Activated CD8-positive, alpha-beta T cell treated with anti-CD3 and anti-CD28 coated beads for 36 hours (primary cell): ENCODE measurements at places on chromosomes 5 and 9.

DNA sequence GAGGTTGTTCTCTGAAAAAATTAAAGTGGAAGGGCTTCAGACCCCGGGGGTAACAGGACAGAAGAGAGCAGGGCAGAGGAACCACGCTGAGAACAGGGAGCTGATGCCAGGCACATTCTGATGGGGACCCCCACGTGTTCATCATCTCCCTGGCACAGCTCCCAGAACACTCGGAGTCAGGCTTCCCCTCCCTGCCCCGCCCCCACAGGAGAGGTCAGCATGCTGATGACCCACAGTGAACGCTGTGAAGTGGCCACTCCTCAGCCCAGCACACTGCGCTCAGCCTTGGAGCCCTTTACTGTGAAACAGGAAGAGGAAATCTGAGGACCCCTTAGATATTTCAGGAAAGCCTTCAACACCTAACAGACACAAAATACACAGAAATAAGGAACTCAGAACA is 16.4 kb downstream of the RETREG1 start:
- no peak for DNase-seq

DNA sequence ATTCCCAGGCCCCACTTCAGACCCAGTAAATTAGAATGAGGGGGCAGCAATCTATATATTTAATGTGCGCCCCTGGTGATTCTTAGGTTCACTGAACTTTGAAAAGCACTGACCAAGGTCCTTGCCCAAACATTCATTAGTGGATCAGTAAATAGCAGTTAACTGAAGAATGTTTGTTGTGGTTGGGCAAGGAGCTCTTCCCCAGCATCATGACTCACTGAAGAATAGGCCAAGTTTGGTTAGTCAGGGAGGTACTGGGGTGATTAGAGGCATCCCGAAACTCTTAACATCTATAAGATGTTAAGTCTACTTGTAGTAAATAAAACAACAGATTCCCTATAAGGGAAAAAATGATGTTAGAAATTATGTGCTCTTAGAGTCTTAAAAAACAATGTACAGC is 833 bp upstream of the MROH2B start:
- no peak for DNase-seq

DNA sequence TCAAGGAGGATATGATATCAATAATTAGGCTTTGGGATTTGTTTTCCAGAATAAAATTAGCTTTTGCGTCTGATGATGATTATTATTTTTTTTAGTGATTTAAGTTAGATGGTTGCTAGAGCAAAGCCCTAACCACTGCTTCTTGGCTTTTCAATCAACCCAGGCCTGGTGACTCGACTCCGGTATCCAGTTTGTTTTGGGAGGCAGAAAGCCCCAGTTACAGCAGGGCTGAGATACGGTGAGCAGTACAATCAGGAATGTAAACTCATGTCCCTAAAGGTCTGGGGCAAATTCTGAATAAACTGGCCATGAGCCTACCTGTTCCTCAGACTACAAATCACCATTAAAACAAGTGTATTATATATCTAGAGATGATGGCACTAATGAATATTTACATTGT is 24.4 kb upstream of the CYFIP2 start:
- no peak for DNase-seq

- DNase-seq = no peak
Measured at GRCh38 chr5:149630337-149630736, 49.0 kb downstream of the ARHGEF37 start.

DNA sequence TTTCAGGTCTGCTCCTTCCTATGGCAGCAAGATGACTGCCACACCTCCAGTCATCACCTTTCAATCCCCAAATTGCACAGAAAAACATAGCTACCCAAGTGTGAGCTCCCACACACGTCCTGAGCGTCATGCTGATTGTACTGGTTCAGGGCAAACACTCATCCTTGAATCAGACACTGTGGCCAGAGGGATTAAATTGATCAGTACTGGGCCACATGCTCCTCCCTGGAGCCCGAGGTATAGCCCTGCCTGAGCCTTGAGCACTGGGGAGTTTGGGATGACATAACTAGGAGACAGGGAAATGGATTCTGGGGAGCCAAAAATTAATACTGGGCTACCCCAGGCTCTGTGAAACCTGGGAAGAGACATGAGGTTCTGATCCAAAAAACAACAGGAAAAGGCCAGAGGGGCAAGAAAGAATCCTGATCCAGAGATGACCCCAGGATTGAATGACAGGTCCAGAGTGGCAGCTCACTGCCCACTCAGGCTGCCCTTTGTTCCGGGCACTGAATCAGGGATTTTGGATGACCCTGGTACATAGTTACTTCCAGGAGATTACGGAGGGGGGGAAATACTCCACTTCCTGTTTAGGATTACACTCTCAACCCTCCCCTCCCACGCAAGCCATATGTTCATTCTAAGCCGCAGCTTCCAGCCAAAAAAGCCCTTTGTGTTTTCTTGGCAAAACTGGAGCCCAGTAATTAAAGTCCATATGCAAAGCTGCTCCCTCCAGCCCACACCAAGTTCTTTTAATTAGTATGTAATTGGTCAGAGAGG is 141.6 kb upstream of the SPRY4 start:
- DNase-seq = no peak

DNA sequence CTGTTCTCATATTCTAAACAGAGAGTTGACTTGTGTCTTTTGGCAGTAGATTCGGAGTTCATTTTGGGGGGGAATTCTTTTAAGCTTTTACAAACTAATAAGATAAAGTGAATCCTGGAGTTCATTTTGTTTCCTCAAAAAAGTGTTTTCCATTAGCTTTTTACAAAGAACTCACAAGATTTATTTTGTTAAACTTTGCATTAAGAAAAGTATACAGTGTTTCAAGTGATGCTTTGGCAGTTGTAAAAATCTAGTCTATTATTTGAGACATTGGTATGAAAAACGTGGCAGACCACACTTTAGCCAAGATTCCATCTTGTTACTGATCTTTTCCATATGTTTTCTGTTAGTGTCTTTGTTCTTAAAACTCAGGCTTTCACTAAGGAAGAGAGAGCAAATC is 1.2 kb upstream of the OMD start:
- DNase-seq = no peak
